ENCODE measurements at places on chromosomes 3 and 15.

DNA sequence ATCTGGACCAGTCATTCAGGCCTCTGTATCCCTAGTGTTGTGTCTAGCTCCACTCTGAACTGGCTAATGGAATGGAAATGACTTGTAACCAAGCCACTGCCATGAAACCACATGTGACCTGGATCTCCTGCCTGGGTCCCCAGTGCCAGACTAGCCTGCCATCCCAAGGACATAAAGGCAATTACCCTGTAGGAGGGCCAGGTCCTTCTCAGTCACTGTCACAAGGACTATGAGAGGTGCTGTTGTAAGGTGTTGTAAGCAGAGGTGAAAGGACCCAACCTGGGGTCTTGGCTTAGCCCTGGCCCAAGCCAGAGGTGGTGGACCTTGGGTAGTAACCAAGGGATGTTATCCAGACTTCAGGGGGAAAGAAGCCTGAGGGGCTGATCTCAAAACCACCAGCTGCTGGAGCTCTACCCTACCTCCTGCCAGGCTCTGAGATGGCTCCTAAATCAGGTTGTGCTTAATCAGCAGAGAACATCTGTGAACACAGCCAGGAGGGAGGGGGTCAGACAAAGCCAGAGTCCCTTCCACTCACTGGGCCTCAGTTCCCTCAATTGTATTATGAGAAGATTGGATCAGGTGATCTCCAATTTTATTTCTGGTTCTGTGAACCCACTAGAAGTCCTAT is 15.7 kb upstream of the KLHL24 start:
- no peak for DNase-seq

- no peak for DNase-seq
Observed at GRCh38 chr3:112484352-112484751, 14.9 kb downstream of the BTLA start.

DNA sequence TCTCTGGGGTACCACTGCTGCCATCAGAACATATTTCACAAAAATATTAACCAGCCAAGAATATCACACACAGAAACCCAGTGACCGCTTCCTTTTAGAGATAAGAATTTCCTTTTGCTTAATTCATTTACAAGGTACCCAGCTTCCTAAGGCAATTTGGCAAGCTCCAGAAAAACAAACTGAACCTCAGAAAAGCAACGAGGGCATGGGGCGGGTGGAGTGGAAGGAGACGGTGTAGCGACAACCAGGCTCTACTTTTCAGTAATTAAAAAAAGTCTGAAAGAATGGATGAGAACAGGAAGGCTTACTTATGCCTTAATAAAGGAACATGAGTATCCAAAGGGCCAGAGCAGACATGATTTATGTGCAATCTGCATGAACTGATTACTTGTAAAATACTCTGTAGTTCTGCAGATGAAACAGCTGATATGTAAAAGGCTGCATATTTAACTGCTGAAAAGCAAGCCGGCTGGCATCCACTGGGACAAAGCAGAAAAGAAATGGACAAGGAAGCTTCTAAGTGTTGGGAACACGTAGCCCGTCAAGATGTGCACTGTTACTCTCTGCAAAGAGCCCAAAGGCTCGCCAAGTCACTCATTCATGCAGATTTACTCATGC is 18.6 kb downstream of the RFTN1 start:
- no peak for DNase-seq

GRCh38 chr3:127462111-127462655 is 128.3 kb downstream of the TPRA1 start:
- no peak for DNase-seq

- no peak for DNase-seq
Observed at GRCh38 chr3:133833267-133833666, 27.7 kb downstream of the SRPRB start.

DNA sequence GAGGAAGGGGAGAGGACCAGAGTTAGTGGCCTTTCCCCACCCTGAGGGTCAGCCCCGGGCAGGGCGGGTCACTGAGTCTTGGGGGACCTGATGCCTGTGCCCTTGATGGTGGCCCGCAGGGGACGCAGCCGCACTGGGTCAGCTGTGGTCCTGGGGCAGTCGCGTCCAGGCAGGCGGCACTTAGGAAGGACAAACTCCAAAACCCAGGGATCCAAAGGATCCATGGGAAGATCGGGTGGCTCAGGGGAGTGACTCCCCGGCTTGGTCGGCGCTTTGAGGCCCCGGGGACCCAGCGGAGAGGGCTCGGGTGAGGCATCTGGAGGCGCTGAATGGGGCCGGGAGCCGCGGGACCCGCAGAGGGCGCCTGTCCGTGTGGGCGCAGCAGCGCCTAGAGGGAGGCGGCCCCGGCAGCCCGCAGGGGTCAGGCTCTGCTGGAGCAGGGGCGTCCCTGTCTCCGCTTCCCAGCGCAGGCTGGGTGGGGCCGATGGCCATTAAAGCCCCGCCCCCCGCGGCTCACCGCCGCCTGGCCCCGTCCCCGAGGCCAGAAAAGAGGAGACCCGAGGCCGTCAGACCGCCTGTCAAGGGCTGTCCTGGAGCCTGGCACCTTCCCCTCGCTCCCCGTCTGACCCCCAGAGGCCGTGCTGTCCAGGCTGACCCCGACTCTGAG is 17.5 kb downstream of the CIDEC start:
- DNase-seq: peak; percentile 11

GRCh38 chr3:129606636-129607390 is at the start of gene PLXND1:
TSS of gene PLXND1 (minus strand) at chr3:129606676. CDS start at chr3:129606639, 37 bp downstream.
- no peak for DNase-seq

GRCh38 chr3:6791161-6791560 is 69.8 kb upstream of the GRM7 start:
- no peak for DNase-seq

GRCh38 chr3:149701977-149702350 is 44.1 kb upstream of the WWTR1 start:
- no peak for DNase-seq

DNA sequence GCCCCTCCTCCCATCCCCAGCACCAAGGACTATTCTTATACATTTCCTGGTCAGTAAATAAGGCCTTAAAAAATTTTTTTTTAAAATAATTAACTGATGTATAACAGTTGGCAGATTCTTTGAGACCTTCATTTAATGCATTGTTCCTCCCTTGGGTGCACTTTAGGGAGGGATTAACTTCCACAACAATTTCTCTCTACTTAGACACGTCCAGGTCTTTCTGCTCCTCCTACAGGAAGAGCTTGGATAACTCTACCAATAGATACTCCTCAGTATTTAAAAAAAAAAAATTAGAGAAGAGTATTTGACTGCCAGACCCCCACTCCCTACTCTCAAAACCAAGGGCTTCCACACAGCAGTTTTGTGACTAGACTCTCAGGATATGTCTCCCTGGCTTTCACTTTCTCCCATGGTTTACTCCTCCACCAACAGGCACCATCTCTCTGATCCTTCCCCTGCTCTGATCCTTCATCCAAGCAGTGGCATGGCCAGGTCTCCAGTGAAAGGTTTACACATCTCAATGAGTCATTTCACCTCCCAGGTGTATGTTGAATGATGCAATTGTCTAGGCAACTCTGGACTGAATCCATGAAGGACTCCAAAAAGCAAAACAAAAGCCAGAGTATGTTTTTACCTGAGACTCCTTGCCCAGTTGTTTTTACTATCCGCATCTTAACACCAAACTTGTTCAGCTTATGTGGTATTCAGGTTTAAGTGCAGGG is 7.4 kb downstream of the ZIC4 start:
- DNase-seq: no peak

- no peak for DNase-seq
Observed at GRCh38 chr3:56836276-56837163, 34.8 kb upstream of the ARHGEF3 start.

- DNase-seq: no peak
Observed at GRCh38 chr3:141409940-141410241, 41.6 kb downstream of the ZBTB38 start.

DNA sequence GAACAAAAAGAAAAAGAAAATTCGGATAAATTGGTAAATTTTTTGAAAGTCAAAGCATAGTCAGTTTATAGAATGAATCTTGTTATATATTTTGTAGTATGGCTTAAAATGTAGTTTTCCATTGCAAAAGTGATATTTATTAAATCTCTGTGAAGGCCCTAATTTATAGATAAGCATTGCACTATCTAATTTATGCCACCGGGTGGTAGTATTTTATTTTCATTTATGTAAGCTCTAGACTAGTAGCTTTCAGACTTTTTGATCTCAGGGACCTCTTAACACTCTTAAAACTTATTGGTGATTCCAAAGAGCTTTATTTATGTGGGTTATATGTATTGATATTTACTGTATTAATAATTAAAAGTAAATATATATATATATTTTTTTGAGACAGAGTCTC is 133.9 kb upstream of the LRRFIP2 start:
- no peak for DNase-seq

DNA sequence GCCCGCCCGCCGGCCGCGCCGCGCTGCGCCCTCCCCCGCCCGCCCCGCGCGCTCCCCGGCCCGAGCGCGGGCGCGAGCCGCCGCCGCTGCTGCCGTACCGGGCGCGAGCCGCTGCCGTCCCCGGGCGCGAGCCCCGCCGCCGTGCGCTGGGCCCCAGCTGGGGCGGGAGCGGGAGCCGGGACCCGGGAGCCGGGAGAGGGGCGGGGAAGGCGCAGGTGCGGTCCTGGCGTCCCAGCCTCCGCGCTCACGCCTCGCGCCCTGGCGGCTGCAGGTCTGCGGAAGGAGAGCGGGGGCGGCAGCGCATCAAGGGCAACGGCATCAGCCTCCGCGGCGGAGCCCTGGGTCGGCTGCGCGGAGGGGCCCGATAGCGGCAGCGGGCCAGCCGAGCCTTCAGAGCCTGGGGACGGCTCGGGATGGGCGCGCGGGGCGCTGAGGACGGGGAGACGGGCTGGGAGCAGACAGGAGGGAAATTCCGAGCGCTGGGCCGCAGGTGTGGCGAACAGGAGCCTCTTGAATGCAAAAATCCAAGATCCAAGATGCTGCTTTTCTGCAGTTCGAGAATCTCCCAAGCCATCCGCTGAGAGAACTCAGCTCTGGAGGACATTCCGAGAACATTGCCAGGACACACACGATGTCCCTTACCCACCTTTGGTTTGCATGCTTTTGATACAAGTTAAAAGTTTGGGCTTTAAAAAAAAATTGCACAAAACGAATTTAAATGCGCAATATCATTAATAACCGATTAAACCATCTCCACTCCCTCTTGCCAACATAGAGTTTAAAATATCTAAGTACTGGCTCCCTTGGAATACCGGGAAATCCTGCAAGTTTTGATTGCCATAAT is 251.1 kb downstream of the TJP1 start:
- no peak for DNase-seq

DNA sequence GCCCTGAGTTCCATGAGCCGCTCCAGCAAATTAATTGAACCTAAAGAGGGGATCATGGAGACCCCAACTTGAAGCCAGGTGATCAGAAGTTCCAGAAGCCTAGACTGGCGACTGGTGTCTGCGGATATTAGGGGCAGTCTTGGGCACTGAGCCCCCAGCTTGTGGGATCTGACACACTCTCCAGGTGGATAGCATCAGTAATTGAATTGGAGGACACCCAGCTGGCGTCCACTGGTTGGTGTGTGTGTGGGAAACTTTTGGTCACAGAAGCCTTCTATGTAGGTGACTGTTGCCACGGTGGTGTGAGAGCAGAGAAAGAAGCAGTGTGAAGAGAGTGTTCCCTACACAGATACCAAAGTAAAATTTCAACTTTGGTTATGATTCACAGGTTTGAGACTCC is 106.0 kb upstream of the ADPGK start:
- no peak for DNase-seq

GRCh38 chr3:134621854-134622253 is 29.0 kb downstream of the KY start:
- DNase-seq: no peak

DNA sequence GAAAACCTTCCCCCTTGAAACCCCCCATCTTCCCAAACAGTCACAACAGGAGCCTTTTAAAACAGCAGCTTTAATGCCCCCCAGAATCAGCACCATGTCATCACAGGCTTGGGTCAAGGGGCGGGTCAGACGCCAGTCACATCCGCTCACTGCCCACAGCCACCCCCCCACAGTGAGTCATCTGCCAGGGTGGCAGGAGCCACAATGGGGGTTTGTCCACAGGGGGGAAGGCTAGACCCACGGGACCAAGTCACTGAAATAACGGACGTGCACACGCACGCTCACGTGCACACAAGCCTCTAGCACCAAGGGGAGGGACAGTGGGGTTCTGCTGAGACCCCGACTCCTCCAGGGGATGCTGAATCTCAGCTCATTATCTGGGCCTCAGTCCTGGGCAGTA is 441 bp upstream of the UCN2 start:
- peak; percentile 22 for DNase-seq

DNA sequence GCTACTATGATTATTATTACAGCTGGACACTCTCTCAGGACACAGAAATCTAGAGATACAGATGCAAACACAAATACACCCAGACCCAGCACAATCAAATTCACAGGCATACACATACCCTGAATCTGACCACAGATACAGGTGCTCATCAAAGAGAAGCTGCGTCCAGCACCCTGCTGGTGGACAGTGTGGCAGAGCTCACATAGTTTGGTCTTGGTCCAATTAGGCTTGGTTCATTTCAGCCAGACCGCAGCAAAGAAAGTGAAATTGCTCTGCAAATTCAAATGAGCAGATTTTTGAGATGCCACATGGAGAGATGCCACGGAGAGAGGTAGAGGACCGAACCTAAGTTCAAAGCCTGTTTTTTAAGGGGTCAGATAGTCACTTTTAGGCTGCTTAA is 55.6 kb downstream of the ANAPC13 start:
- DNase-seq: no peak

- no peak for DNase-seq
Observed at GRCh38 chr15:61076598-61077170, 152.4 kb downstream of the RORA start.

Measured in activated gamma-delta T cell treated with anti-CD3 and anti-CD28 coated beads, Interleukin-2, amount 50 U/mL, for 16 hours (primary cell).